ENCODE measurements at places on chromosomes 13 and 19.

GRCh38 chr19:54506079-54506478, 3.4 kb downstream of the LAIR2 start:
- no peak for DNase-seq

DNA sequence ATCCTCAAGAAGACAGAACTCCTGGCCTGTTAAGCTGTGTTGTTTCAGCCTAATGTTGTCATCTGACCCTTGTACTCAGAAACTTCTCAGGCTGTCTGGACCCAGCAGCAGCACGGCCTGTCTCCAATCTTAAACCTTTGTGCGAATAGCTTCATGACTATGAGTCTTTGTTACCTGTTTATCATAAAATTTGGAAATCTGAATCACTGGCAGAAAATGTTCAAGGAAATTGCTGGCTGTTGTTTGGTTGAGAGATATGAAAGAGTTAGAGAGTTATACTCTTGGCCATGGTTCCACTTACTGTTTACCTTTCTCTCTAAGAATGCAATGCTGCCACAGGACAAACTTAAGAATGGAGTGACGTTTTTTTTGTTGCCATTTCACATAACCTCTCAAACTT, 59.6 kb downstream of the EFNB2 start:
- DNase-seq = no peak

DNA sequence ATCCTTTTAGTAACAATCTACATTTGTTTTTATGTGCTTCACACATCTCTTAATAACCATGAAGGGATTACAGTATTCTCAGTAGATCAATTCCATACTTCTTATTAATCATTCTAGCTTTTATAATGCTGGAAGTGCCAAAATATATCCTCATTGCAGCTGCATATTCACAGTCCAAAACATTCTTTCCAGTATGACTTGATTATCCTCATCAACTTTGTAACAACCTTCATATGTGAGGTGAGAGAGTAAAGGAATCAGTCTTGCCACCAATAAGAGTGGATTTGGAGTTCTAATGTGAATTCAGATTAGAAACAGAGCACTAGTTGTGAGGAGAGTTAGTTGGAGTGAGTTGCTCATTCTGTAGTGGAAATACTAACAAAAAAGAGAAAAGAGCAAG, 208.0 kb upstream of the SPRY2 start:
- DNase-seq = no peak

GRCh38 chr19:17584132-17584531, 28.7 kb downstream of the COLGALT1 start:
- DNase-seq = no peak

- DNase-seq = no peak
These were observed 715.8 kb downstream of the UQCRFS1 start for GRCh38 chr19:28497137-28497536.

DNA sequence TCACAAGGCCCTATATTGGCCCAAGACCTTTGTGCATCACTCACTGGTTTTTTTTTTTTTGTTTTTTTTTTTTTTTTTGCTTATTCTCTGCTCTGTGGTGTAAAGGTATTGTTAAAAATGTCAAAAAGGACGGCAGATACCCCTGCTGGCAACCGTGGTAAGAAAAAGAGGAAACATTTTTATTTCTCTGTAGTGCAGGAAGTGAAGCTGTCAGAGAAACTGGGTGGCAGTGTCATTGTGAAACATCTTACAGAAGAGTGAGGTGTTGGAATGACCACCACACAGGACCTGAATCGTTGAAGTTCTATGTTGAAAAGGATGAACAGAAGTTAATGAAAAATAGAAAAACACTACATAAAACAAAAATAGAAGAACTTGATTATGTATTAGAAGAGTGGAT, 346.4 kb downstream of the FGF9 start:
- no peak for DNase-seq

DNA sequence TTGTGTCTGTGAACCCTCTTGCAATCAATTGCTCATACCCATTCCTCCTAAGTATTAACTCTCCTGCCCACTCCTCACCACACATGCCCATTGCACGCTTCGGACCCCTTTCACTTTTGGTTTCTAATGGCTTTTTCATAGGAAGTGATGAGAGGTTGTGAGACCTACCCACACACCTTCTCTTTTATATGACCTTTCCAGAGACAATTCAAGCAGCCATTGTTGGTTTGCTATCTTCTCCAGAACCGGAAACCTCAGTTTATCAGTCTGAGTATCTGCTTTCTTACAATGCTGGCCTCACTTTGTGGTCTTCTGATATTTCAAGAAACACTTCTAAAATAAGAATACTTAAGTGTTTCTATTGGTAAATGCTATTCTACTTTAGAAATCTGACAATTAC, 1550.8 kb upstream of the SLC10A2 start:
- no peak for DNase-seq

GRCh38 chr13:76715621-76716020, 170.6 kb downstream of the KCTD12 start:
- DNase-seq = no peak

- peak; percentile 58 for DNase-seq
These were observed 2.5 kb downstream of the LCP1 start for GRCh38 chr13:46179491-46179908.

All from stimulated activated CD8-positive, alpha-beta memory T cell treated with anti-CD3 and anti-CD28 coated beads, Interleukin-4, amount 100 ng/mL, for 1 hour (primary cell).